NCI-H1436 treated with DMSO at 0.1 percent for 48 hours (cell line): ENCODE measurements at places on chromosomes 1 and 21.

- no peak for DNase-seq
These were observed 9.0 kb upstream of the ABCG1 start for GRCh38 chr21:42209801-42210479.

- DNase-seq: no peak
These were observed 3.1 kb upstream of the PGBD5 start for GRCh38 chr1:230429067-230429735.

- DNase-seq: no peak
These were observed 4.5 kb upstream of the EXTL1 start for GRCh38 chr1:26016953-26017545.

- no peak for DNase-seq
These were observed 52.8 kb downstream of the ELK4 start for GRCh38 chr1:205578780-205579571.

DNA sequence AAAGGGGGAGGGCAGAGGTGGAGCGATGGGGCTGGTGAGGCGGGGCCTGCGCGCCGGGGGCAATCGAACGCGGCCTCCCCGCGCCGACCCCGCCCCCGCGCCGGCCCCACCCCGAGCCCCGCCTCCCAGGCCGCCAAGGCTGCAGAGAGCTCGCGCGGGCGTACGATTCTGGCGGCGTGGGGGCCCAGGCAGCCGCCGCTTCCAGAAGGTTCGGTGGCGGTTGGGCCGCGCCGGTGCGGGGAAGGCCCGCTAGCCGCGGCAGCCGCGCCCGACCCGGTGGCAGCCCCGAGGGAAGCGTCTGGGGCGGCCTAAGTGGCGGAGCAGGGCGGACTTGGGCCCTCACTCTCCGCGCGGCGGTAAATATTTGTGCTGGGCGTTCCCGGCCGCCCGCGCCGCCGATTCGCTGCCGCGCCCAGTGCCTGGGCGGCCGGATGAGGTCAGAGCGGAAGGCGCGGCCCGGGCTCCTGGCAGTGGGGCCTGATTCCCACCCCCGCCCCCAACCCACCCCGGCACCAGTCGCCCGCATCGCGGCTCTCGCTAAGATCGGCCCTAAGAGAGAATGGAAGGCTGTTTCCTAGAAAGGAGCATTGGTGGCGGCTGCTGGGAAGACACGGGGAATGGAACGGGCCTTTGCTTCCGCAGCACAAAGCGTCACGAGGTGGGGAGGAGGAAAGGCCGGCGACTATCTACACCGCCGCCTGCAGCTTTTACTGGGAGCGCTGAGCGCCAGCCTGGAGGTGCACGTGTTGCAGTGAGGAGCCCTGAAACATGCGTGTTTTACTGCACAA, at the start of gene ACOT7:
ACOT7 (minus strand) TSS at position 368 of the 788 bp plus-strand sequence. CDS start 368 bp downstream, outside the sequence.
- DNase-seq: peak; percentile 46

GRCh38 chr1:12674358-12674757, 30.5 kb downstream of the AADACL4 start:
- DNase-seq: no peak
